ENCODE measurements at places on chromosomes 6 and 20.

- DNase-seq = no peak
These were observed 36.8 kb upstream of the RGS17 start for GRCh38 chr6:153167907-153168306.

GRCh38 chr20:60977901-60978300 is 274.2 kb upstream of the CDH4 start:
- no peak for DNase-seq

GRCh38 chr6:156699017-156699421 is 78.2 kb upstream of the ARID1B start:
- DNase-seq = no peak

GRCh38 chr6:167948716-167949115 is 48.8 kb upstream of the KIF25 start:
- DNase-seq = no peak

- DNase-seq = peak; percentile 43
These were observed 6.2 kb downstream of the TRIM26 start for GRCh38 chr6:30206799-30207618.

- DNase-seq = no peak
These were observed 84.0 kb upstream of the SLC22A16 start for GRCh38 chr6:110560239-110561007.

- DNase-seq = no peak
These were observed 464.3 kb upstream of the BTBD3 start for GRCh38 chr20:11453430-11453829.

DNA sequence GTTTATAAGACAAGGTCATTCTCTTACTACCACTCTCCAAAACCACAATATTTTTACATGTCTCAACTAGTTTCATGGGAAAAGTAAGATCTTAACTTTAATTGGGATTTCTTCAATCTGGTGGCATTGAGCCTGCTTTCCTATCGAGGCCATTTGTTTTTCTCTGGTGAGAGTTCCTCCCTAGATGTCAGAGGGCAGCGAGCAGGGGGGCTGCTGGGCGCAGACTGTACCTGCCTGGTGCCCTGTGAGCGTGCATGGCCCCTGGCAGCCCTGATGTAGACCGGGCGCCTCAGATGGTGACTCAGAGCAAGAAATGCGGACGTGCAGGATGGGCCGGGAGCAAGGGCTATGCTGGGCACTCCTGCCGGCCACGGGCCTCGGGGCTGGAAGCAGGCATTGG is 27.2 kb downstream of the ERMARD start:
- DNase-seq = no peak

GRCh38 chr20:77231-77630 is 10.2 kb upstream of the DEFB125 start:
- no peak for DNase-seq

- DNase-seq = no peak
These were observed 439 bp upstream of the F13A1 start for GRCh38 chr6:6320901-6321300.

DNA sequence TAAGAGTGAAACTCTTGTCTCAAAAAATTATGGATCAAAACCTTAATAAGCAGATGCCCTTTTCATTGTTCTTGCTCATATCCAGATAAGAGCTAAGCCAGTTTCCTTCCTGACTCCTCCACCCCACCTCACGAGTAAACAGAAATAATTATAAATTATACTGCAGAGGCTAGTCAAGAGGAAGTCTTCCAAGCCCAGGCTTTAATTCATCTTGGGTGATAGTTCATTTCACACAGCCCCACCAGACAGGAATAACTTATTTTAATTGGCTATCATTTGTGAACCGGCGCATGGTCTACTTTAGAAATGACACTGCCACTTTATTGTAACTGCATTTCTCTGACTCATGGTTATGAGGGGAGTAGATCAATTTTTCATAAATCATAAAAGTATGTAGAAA is 102.0 kb downstream of the BTBD3 start:
- DNase-seq = no peak

GRCh38 chr6:101286146-101286545 is 107.4 kb upstream of the GRIK2 start:
- no peak for DNase-seq

DNA sequence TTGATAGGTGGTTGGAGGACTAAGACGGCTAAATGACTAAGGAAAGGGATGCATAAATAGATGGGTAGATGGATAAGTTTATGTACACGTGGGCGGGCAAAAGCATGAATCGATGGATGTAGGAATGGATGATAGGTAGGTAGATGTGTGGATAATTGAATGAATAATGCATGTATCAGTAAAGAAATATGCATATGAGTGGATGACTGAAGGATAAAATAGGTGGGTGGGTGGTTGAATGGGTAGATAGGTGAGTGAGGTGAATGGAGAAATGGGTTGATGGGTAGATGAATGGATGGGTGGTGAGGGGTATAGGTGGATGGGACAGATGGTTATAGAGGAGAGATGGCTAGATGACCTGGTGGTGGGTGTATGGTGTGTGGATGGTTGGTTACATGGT is 20.2 kb downstream of the SLC12A5 start:
- no peak for DNase-seq

DNA sequence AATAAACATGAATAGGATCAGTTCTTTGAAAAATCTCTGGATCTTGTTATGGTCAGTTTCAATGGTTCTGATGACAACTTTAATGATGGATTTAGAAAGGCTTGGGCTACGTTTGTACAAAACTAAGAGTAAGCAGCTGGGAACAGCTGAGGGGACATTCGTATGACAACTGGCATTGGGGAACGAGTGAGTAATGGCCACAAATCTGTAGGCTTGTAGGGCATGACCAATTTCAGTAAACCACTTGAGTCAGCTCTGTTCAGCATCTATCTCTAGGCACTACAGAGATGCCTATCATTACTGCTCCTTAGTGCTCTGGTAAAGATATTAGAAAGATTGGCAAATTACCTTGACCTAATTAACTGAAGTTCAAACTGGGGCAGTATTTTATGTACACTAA is 1375.6 kb downstream of the EPHA7 start:
- DNase-seq = no peak

GRCh38 chr6:128518434-128519131 is 1.8 kb downstream of the PTPRK start:
- DNase-seq = no peak

DNA sequence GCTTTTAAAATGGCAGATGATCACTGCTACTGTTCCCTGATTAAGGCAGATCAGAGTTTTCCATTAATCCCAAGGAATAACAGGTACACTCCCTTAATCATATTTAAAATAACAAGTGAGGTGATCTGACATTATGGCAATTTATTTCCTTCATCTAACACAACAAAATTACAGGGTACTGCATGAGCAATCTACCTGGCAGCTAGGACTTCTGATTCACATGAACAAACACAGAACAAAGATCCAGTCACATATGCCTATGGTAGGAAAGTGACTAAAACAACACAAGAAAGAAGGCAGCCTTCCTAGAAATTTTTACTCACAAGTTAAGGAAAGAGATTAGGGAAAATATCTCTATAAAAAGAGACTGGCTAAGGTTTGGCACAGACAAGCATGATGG is 33.2 kb downstream of the MAP7 start:
- DNase-seq = no peak

DNA sequence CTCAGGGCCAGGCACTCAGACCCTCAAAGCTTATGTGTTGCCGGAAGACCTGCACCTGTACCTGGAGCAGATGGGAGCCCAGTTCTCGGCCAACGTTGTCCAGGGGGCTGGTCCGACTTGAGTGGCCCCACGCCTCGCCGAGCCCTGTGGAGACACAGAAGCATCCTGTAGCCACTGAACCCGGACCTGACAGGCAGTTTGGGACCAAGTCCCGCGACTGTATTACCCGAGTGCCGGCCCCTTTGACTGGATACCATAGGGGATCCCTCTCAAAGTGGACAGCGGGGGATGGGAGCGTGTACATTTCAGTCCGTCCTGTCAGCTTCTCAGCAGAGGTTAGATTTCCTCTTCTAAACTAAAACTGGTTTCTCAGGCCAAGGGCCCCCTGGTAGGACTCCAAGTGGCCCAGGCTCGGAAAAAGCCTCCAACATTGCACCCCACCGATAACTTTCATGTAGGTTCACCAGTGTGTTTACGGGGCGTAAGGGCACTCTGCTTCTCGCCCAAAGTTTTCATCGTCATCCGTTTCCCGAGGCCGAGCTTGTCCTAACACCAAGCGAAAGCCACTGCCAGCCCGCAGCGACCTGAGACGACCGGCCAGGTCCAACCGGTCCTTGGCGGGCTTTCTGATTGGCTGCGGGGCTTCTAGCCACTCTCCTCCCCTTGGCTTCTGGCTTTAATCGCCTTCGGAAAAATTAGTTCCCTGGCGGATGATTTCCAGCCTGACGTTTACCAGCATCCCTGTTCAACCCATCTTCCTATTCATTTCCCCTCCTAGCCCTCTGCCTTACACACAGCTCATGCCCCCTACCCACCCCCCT is 10.8 kb downstream of the SIM1 start:
- DNase-seq = peak; percentile 73

GRCh38 chr20:415820-416322 is 7.8 kb downstream of the RBCK1 start:
- DNase-seq = no peak

GRCh38 chr6:12304487-12304886 is 14.3 kb downstream of the EDN1 start:
- DNase-seq = no peak

- peak; percentile 87 for DNase-seq
These were observed 26.5 kb upstream of the BTBD3 start for GRCh38 chr20:11891077-11891775.

DNA sequence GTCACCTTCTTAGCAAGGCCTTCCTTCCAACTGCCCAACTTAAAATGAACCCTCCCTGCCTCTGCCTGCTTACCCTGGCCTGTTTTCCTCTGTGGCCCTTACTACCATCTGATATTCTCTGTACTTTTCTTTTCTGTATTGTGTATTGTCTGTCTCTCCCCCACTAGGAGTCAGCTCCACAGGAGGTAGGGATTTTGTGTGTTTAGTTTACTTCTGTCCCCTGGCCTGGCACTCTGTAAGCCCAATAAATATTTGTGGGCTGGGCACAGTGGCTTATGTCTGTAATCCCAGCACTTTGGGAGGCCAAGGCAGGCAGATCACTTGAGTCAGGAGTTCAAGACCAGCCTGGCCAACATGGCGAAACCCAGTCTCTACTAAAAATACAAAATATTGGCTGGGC is 72.8 kb downstream of the RIPOR3 start:
- DNase-seq = no peak

DNA sequence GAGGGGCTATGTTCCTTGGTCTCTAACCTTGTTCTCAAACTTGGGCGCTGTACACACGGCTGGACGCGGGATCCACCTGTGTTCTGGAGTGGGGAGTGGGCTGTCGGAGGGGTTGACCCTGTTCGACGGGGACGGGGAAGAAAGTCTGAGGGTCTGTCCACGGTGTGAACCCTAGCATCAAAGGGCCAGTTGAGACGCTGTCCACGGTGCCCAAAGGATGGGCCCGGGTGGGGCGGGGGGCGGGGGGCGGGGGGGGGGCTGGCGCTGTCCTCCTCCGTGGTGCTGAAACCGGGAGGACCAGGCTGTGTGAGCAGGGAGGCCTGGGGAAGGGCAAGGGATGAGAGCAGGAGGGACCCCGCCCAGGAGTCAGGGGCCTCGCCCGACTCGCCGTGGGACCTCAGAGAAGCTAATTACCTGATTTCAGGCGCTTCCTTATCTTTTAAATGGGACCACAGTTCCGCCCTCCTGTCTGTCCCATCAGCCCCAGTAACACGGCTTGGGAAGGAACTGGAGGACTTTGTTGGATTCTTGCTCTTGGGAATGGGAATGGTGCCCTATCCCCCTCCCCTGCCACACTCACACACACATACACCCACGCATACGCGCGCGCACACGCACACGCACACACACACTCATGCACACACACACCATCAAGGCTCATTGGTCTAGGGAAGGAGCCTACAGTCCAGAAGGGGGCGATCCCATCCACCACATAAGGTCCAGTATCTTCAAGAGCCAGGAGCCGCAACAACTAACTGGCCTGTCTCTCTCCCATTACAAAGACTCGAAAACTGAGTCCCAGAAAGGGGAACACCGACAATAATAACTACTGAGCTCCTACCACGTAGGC is 1.0 kb upstream of the VSTM2L start:
- DNase-seq = peak; percentile 59

GRCh38 chr6:1667012-1667804 is 57.5 kb downstream of the FOXC1 start:
- DNase-seq = no peak

DNA sequence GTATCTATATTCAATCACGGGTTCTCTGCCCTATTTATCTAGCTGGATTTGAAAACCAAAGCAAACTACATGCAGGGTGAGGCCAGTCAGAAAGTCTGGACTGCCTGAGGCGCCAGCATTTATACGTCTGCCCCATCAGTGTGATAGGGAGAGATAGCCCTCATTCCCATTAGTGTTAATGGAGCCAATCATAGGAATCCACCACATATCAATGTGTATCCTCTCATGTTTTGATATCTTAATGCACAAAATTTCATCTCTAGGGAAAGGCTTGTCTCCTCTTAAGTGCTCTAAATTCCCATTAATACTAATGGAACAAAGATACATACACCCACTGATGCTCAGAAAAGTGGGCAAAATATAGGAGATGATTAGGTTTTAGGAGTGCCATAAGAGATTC is 376.2 kb downstream of the BTBD3 start:
- no peak for DNase-seq

DNA sequence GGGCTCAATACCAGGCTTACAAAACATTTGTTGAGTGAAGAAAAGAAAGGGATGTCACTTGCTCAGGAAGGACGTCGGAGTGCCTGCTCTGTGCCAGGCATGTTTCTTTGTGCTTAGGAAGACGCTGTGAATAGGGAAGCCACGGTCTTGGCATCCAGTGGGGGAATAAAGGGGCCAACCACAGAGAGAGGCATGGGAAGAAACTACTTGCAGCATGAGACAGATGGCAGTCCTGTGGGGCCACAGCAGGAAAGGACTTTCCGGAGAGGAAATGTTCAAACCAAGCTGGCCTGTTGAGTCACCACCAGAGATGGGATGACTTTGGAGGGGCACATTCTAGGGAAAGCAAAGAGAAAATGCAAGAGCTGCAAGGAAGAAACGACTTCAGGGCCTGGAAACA is 173.2 kb downstream of the CDH26 start:
- no peak for DNase-seq

DNA sequence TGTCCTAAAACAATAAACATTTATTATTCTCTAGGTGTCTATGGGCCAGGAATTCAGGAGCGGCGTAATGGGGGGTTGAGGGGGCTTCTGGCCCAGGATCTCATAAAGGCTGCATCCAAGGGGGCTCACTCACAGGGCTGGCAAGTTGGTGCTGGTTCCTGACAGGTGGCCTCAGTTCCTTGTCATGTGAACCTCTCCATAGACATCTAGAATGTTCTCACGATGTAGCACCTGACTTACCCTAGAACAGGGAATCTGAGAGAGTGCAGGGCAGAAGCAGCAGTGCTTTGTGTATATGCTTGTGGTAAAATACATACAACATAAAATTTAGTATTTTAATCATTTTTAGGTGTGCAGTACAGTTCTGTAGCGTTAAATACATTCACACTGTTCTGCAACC is 57.1 kb downstream of the PHF20 start:
- DNase-seq = no peak

- DNase-seq = peak; percentile 88
These were observed 17.6 kb downstream of the PLAGL2 start for GRCh38 chr20:32189691-32190615.

GRCh38 chr6:157881342-157881741 is 58.3 kb downstream of the SNX9 start:
- DNase-seq = no peak

Measured in right kidney (tissue), 9 donors.